ENCODE measurements at places on chromosomes 13 and 19.

DNA sequence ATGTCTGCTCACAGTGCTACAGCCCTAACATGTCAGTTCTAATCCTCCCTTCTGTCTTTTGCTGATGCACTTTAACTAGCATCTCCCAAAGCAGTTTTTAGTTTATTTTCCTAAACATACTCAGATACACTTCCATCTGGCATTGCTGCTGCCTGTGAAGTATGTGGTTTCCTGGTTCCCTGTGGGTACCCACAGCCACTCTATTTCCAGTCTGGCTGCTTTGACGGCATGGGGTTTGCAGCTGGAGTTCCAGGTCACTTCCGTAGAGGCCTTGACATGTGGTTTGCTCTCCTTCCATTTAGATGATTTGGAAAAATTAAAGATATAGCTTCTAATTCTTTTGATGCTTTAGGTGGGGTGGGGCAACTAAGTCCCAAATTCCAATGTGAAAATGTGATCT, 375.5 kb downstream of the PCDH20 start:
- DNase-seq, result no peak

- peak; percentile 87 for DNase-seq
These were observed 480 bp upstream of the KLF16 start for GRCh38 chr19:1863638-1864479.

DNA sequence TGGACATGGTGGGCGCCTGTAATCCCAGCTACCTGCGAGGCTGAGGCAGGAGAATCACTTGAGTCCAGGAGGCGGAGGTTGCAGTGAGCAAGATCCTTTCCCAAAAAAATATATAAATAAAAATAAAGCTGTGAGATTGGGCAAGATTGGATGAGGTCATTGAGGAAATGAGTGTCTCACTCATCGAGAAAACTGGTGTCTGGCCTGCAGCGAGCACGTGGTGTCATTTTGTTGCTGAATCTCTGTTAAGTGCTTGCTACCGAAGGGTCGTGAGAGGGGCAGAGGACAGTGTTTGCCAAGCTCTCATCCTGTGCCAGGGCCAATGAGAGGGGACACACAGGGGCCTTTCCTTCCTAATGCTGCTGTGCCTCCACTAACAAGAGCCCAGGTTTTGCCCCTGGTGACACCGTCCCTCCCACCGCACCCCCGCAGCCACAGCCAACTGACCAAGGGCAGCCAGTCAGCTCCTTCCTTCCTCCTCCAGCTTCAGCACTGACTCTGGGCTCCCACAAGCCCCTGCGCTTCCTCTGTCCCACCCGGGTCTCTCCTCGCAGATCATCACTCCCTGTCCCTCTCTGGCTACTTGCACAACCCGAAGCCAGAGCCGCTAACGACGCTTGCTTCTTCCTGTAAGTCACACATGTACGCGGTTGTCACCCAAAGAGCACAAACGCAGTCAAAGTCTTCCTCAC, 3.2 kb downstream of the POLD1 start:
- no peak for DNase-seq

GRCh38 chr19:6415591-6416190, 8.9 kb downstream of the KHSRP start:
- no peak for DNase-seq

GRCh38 chr13:105961438-105961837, 574.0 kb downstream of the EFNB2 start:
- no peak for DNase-seq

GRCh38 chr19:39941151-39941550, 6.7 kb upstream of the FCGBP start:
- peak; percentile 25 for DNase-seq

- peak; percentile 51 for DNase-seq
These were observed 15.0 kb upstream of the DHRS12 start for GRCh38 chr13:51818781-51819511.
